Endothelial cell of umbilical vein (primary cell): ENCODE measurements at places on chromosomes 12 and 14. TPM values are rescaled to one million over a fixed set of nuclear protein-coding genes. Genes with fewer than 3 reads are reported as not detected.

NRIP2 gene
- total RNA-seq: not detected in 2 replicates

SYT1 gene
- 15.3 and 18.8 TPM in 2 replicates for total RNA-seq

WSB2 gene
- total RNA-seq: 73.6 and 85.3 TPM in 2 replicates

SP7 gene
- not detected in 2 replicates for total RNA-seq

CLEC4C gene
- not detected in 2 replicates for total RNA-seq

PLEKHD1 gene
- not detected in 2 replicates for total RNA-seq

TMEM121 gene
- 4.8 and 5.3 TPM in 2 replicates for total RNA-seq

PIP4P1 gene
- total RNA-seq: 28.6 and 33.6 TPM in 2 replicates

STAC3 gene
- 0.55 and 1.0 TPM in 2 replicates for total RNA-seq

COL2A1 gene
- not detected in 2 replicates for total RNA-seq

FIGNL2 gene
- total RNA-seq: 2.4 and 2.5 TPM in 2 replicates

RASSF8 gene
- total RNA-seq: 58.3 and 59.3 TPM in 2 replicates

SLC5A8 gene
- total RNA-seq: not detected in 2 replicates

GLIPR1 gene
- 74.1 and 98.8 TPM in 2 replicates for total RNA-seq

DLGAP5 gene
- 83.2 and 83.5 TPM in 2 replicates for total RNA-seq

PFKM gene
- 74.4 and 76.7 TPM in 2 replicates for total RNA-seq

SERPINA10 gene
- not detected in 2 replicates for total RNA-seq

TOMM20L gene
- not detected in 2 replicates for total RNA-seq

LETMD1 gene
- 33.8 and 38.9 TPM in 2 replicates for total RNA-seq

C12orf60 gene
- 1.1 and 1.3 TPM in 2 replicates for total RNA-seq

KLRG1 gene
- 2.8 and 4.4 TPM in 2 replicates for total RNA-seq

CCDC175 gene
- not detected in 2 replicates for total RNA-seq

CLEC1B gene
- not detected in 2 replicates for total RNA-seq

RBP5 gene
- total RNA-seq: not detected in 2 replicates

TDG gene
- total RNA-seq: 35.1 and 36.8 TPM in 2 replicates

RPS29 gene
- total RNA-seq: 1,408 and 1,453 TPM in 2 replicates

ARID2 gene
- 26.7 and 28.9 TPM in 2 replicates for total RNA-seq

ACVRL1 gene
- total RNA-seq: 404 and 427 TPM in 2 replicates

ARHGEF40 gene
- total RNA-seq: 1.9 and 2.6 TPM in 2 replicates

RNASE1 gene
- total RNA-seq: 182 and 216 TPM in 2 replicates

EIF2S3B gene
- 0.44 and 0.55 TPM in 2 replicates for total RNA-seq

DHRS7 gene
- 29.3 and 35.7 TPM in 2 replicates for total RNA-seq

OVCH1 gene
- not detected in 2 replicates for total RNA-seq

MAP1LC3B2 gene
- total RNA-seq: 4.1 TPM in 1 of 2 replicates, not detected in the other

ALG10 gene
- 13.0 and 13.2 TPM in 2 replicates for total RNA-seq

DAO gene
- total RNA-seq: not detected in 2 replicates

WSCD2 gene
- not detected in 2 replicates for total RNA-seq

GPRC5D gene
- total RNA-seq: not detected in 2 replicates

KLHL33 gene
- total RNA-seq: 0.07 TPM in 1 of 2 replicates, not detected in the other

OR6C2 gene
- not detected in 2 replicates for total RNA-seq

SLC7A7 gene
- total RNA-seq: 18.5 and 22.5 TPM in 2 replicates

TRHDE gene
- total RNA-seq: not detected in 2 replicates

TMEM253 gene
- total RNA-seq: not detected in 2 replicates

KCNMB4 gene
- total RNA-seq: 0.97 and 2.1 TPM in 2 replicates

RFX4 gene
- total RNA-seq: not detected in 2 replicates

ENDOU gene
- total RNA-seq: not detected in 2 replicates

PTPRO gene
- total RNA-seq: not detected in 2 replicates

PLBD1 gene
- total RNA-seq: 0.14 TPM in 1 of 2 replicates, not detected in the other

TPH2 gene
- total RNA-seq: not detected in 2 replicates

MYF5 gene
- not detected in 2 replicates for total RNA-seq

SLCO1B3 gene
- not detected in 2 replicates for total RNA-seq

UBE2N gene
- 125 and 130 TPM in 2 replicates for total RNA-seq

WDHD1 gene
- 22.5 TPM in 2 replicates for total RNA-seq

KRT2 gene
- not detected in 2 replicates for total RNA-seq

CMTM5 gene
- not detected in 2 replicates for total RNA-seq

TAS2R9 gene
- total RNA-seq: not detected in 2 replicates

PLD4 gene
- total RNA-seq: 0.05 and 0.11 TPM in 2 replicates

BCL2L14 gene
- not detected in 2 replicates for total RNA-seq

DCAF11 gene
- 32.1 and 38.5 TPM in 2 replicates for total RNA-seq

PTPRB gene
- 150 and 151 TPM in 2 replicates for total RNA-seq
